ENCODE measurements at places on chromosomes 3 and 15.

DNA sequence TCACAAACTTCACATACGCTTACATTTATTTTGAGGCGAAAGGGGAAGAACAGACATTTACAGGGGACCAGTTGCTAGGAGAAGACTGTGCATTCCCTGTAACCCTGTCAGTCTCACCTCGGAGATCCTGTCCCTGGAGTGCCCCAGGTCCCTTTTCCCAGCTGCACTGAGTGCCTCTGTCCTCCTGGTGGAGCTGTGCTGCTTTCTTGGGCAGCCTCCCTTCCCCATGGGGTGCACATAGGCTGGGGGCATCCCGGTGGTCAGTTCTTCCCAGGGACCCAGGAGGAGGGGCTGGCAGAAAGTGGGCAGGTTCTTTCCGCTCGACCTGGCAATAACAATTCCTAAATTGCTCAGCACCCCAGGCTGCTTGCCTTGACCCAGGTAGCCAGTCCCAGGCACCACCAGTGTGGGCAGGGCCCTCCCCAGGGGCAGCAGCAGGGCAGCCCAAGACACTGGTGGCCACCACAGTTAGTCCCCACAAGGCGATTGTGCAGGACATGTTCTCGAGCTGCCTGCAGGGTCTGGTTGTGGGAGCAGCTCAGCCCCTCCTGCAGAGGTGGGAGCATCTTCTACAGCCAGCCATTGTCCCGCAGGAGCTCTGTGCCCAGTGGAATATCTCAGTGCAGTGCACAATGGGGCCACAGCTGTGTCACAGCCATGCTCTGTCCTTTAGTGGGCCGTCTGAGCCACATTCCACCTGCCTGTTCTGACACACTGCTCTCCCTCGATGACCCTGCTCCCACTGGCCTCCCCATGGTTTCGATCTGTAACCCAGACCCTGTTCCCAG is 36.3 kb downstream of the APBA2 start:
- DNase-seq: peak; percentile 4

DNA sequence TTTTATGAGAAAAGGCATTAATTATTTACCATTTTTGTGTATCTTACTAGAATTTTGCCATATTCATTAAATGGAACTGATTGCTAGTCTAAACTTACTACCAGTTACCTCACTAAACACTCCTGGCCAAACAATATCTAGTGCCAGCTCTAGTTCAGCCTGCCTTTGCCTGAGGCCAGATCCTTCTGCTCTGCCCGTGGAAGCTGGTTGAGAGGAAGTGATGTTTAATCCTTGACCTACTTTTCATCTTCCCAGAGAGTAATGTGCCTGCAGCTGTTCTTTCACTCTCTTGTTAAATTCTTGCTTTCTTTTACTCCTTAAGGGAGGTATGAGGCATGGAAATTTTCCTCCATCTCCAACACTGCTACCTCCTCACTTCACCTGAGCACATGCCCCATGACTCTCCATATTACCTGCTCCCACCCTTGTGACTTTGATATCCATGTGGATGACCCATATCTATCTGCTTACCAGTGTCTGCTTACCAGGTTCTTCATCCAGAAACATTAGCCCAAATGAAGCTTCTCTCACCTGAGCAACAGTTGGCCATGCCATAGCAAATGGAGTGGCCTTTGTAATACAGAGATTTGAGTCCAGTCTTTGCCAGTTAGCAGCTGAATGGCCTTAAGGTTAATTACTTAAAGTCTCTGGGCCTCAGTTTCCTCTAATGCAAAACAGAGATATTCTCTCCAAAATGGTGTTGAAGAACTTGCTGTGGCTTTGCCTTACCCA is 53.4 kb downstream of the UBE2E1 start:
- peak; percentile 69 for DNase-seq

GRCh38 chr3:161875483-161875882 is 378.9 kb downstream of the OTOL1 start:
- no peak for DNase-seq

- DNase-seq: no peak
These were observed 29.0 kb downstream of the ARIH1 start for GRCh38 chr15:72503147-72503546.

DNA sequence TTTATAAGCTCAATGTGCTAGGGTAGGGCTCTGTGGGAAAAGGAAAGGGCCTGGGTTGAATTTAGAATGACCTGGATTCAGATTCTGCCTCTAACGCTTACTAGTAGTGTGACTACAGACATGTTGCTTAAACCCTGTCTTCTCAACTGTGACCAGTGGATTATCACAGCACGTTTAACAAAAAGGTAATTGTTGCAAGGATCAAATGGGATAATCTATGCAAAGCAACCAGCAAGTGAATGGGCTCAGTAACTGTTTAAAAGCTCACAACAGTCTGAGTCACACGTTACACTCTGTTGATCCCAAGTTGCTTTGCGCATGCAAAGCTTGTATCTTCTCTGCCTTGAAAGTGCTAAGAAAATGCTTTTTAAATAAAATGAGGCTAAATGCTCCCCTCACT is 236.5 kb downstream of the IL20RB start:
- no peak for DNase-seq

- peak; percentile 96 for DNase-seq
These were observed 4.1 kb downstream of the MBNL1 start for GRCh38 chr3:152272771-152273242.
